ENCODE measurements at places on chromosomes 1 and 21.

DNA sequence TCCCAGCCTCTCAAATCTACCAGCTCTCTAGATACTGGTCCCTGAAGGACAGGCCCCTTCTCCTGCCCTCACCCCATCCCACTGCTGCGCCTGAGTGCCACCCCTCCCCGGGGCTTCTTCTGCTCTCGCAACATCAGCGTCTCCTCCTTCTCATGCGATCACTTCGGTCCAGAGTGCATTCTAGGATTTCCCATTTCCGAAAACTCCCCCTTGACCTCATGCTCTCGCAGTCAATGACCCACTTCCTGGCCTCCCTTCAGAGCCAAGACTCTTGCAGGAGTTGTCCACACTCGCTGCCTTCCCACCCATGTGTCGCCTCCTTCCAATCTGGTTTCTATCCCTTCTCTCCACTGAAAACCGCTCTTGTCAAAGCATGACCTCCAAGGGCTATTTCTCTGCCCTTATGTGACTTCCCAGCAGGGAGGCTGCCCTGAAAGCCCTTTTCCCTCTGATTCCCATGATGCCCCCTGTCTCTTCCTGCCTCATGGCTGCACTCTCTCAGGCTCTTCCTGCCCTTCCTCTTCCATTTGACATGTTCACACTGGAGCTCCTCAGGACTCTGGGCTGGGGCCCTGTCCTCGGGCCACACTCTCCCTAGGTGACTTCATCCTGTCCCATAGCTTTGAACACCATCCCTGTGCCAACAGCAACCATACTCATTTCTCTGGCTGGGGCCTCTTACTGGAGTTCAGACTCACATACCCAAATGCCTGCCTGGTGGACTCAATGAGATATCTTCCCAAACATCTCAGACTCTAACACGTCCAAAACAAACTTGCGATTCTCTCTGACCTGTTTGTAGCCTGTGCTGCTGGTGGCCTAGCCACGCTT lies 46.0 kb downstream of the LDLRAD2 start:
- DNase-seq: no peak

- no peak for DNase-seq
Measured at GRCh38 chr1:171961861-171962260, 120.6 kb downstream of the DNM3 start.

- no peak for DNase-seq
Measured at GRCh38 chr21:15616864-15617574, 112.8 kb upstream of the USP25 start.

GRCh38 chr1:29785554-29785953 lies 549.2 kb downstream of the PTPRU start:
- no peak for DNase-seq

DNA sequence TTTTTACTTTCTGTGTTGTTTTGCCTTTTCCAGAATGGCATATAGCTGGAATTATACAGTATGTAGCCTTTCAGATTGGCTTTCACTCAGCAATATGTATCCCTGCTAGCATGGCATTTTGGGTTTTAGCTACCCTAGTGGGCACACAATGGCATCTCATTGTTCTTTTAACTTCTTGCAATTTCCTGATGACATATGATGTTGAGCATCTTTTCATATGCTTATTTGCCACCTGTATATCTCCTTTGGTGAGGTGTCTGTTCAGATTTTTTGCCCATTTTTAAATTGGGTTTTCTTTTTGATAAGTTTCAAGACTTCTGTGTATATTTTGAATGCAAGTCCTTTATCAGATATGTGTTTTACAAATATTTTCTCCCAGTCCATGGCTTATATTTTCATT lies 14.0 kb downstream of the TSEN15 start:
- no peak for DNase-seq

- DNase-seq: no peak
Measured at GRCh38 chr1:11412141-11412540, 66.8 kb upstream of the DISP3 start.

DNA sequence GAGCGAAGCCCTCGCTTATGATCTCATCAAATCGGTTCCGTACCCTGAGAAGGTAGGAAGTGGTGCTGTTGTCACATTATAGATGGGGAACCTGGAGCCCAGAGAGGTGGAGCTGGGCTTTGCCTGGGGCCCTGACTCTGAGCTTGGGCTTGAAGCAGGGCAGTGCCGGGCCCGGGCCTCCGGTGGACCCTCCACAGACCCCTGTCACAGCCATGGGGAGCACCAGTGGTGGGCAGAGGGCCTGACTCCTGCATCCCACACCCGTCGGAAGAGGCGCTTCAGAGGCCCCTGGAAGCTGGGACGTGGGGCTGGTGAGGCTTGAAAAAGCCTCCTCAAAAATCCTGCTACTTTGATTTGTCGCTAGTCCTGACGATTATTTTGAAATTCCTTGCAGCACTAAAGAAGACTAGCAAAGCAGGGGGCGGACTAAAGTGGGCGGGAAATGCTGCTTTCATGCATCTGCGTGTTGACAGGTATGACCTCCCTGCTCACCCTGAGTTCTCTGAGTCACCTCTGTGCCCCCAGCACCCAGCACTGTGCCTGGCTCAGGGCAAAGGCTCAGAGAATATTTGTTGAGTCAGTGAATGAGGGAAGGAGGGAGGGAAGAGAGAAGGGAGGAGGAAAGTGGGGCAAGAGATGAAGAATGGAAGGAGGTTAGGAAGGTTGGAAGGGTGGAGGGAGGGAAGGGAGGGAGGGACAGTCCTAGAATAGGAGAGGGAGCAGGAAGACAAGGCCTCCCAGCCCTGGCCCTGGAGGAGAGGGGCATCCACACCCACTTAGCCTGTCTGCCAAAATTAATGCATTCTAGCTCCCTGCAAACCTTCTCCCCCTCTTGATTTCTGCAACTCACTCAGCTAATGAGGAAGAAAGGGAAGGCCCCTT lies 262.8 kb upstream of the VAMP3 start:
- no peak for DNase-seq

DNA sequence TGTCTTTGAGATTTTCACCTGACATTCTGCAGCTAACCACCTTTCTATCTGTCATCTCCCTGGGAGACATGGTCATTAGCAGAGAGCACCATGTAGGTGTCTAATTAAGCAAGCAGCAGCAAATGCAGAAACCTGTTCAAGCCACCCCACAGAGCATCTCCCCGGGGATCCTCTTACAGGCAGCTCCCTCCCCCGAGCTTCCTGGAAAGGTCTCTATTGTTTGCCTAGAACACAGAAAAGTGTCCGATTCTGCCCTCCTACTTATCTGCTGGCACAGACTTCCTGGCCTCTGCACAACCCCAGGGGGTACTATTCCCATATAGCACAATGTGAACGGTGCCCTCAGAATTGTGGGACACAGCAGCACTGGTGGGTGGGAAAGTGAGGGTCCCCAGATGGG lies 46.1 kb downstream of the PLEKHA6 start:
- no peak for DNase-seq
